ENCODE measurements at places on chromosomes 13 and 19.

DNA sequence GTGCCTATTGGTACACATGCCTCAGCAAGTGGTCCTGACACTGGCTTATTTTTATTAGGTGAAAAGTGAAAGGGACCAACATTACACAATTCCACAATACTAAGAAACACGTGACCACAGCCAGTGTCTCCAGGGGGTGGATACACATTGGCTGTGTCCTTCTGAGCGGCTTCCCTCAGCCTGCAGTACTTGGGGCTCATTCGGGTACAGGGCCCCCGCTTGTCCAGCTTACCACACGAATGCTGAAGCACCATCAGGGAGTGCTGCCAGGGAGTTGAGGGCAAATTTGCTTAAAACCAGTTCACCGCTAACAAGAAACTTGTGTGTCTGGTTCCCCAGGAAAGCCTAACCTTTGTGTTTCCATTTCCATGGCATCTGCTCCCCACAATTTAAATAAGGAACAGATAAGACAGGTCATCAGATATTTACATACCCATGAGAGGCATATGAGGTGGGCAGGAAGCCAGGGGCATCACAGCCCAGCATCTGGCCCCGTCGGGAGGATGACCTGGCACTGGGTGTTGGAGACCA is 23.3 kb downstream of the PBX4 start:
- DNase-seq, result no peak

DNA sequence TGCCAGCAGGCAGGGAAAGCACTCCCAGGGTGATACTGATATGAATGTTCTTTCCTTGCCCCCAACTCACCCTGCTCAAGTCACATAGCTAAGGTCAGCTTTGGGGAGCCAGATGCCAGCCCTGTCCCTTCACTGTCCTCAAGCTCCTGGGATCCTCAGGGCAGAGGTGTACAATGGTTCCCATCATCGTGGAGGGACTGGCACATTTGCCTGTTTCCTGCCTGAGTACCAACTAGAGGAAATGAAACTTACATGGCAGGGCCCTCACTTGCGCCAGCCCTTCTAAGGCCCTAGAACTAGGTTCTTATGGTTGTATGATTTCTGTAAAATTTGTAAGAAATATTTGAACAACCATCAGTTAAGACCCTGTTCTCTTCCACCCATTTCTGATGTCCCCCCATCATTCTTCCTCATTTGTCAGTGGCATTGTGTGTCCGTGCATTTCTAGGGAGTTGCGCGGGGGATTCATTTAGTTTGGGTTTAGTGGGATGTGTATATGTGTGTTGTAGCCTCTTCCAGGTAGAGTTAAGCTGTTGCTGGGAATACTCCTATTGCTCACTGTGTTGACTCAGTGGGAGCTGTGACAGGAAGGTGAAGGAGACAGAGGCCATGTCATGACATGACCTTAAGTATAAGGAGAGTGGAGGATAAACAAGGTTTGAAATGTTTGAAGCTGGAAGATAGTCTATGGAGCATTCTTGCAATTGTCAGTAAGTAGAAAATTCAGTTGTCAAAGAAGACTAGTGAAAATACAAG is 41.3 kb upstream of the RCBTB2 start:
- no peak for DNase-seq

DNA sequence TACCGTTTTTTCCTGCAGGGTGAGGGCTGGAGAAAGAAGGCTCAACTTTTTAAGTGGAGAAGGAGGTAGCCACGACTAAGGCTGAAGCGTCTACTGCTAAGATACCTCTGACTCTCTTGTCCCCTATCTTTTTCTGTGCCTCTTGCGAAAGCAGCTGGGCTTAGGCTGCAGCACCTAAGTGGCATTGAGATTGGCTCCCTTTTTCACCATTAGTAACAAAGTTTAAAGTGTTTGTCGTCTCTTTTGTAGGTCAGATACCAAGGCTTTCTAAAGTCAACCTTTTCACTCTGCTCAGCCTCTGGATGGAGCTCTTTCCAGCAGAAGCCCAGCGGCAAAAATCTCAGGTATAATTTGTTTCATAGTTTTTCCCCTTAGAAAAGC is 887 bp downstream of the CDADC1 start:
- DNase-seq, result no peak

DNA sequence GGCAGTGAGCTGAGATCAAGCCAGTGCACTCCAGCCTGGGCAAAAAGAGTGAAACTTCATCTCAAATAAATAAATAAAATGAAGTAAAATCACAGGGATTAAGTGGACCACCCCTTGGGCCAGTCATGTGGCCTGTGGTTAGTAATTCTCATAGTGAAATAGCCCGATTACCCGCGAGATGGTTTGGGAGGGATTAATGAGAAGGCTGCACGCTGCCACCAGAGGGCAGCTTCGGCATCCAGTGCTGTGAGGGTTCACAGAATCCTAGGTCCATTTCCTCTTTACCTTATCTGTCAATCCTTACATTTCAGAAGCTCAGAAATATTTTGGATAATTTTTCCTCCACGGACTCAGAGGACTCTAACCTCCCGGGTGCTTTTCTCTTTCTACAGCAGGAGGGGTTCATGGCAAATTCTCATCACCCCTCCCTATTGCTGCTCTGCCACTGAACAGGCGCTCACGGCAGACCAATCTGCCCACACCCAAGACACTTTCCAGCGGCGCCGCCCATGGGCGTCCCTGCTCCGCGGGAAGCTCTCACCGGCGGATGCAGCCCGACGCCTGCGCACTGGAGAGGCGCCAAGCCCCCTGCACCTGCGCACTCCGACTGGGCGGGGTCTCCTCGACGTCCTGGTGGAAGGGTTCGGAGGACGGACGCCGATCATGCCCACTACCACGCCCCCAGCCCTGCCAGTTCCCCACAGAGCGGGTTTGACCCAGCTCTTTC is 11.0 kb downstream of the ZNF835 start:
- no peak for DNase-seq

DNA sequence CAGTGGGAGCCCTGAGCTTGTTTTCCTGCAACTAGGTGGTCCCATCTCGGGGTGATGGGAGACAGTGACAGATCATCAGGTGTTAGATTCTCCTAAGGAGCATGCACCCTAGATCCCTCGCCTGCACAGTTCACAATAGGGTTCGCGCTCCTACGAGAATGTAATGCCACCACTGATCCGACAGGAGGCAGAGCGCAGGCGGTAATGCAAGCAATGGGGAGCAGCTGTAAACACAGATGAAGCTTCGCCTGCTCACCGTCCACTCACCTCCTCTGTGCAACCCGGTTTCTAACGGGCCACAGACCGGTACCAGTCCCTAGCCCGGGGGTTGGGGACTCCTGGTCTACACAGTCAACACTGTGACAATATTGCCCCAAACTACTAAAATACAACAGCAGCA is 38.8 kb downstream of the CARD8 start:
- DNase-seq, result no peak

GRCh38 chr19:281156-281853 is 9.9 kb downstream of the PLPP2 start:
- no peak for DNase-seq

DNA sequence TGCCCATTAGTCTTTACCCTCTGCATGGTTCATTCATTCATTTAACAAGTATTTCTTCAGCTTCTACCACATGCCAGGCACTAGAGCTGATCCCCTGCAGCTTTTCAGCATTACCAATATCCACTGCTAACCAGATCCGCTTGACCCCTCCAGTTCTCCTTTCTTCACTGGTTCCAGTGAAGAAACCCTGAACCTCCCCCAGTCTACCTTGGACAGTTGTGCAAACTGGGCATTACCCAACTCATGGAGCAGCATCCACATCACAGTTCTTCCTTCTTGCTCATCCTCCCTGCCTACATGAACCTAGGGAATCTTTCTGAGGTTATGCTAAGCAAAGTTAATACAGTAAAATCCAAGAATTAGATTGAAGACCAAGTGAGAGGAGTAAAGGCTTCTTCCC is 78.7 kb upstream of the SERP2 start:
- no peak for DNase-seq

GRCh38 chr19:29191005-29191404 is 21.9 kb downstream of the UQCRFS1 start:
- DNase-seq, result no peak

GRCh38 chr13:84187626-84188025 is 305.4 kb upstream of the SLITRK1 start:
- DNase-seq, result no peak

DNA sequence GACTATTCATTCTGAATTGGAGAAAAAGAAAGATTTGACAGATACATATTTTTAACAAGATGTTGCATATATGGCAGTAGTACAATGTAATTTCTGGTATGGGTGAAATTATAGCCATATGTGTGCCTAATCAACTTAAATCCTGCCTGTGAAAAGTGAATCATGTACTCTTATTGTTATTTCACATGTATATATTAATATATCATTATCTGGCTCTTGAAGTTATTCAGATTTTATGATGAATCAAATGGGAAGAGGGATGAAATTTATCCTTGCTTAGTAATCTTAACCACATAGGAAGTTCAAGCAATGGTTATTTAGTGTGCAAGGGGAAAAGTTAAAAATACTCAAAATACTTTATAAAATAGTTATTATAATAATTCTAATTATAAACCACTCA is 80.5 kb downstream of the GPC6 start:
- no peak for DNase-seq

- DNase-seq, result no peak
Measured at GRCh38 chr19:1609103-1609396, 3.8 kb upstream of the UQCR11 start.

DNA sequence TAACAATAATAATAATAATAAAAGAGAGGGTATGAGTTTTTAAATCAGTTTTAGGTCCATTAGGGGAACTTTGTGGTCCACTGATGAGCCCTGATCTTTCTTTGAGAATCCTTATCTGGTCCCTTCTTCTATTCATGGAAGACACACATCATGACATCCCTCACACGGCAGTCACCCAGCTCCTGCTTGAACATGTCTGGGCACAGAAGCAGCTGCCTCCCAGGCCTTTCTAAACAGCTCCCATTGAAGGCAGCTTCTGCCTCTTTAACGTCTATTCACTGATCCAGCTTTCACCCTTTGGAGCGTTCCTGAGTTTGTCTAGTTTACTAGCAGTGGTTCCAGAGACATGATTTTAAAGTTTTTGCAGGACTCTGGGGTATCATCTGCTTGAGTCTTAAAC is 42.6 kb upstream of the STK24 start:
- DNase-seq, result no peak

GRCh38 chr19:13599681-13600080 is 93.4 kb upstream of the CACNA1A start:
- DNase-seq, result no peak

DNA sequence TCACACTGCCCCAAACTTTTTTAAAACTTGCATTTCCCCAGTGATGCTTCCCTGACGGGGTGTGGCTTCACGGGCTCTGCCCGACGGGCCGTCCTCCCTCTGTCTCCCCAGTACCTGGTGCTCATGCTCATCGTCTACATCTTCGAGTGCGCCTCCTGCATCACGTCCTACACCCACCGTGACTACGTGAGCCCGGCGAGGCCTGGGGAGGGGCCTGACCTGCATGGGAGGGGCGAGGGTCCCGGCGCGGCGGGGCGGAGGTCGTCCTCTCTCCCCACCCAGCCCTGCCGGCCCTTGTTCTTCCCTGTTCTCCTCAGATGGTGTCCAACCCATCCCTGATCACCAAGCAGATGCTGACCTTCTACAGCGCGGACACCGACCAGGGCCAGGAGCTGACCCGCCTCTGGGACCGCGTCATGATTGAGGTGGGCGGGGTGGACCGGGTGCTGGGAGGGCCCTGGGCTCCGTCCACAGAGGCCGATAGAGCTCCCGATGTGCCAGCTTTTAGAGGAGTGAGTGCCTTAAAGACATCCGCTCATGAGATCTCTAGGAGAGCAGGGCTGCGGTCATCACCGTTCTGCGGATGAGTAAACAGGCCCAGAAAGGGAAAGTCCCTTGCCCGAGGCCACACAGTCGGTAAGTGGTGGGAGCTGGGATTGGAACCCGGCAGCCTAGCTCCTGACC is 6.9 kb downstream of the UPK1A start:
- no peak for DNase-seq

GRCh38 chr13:50127726-50128291 is 112.6 kb downstream of the KCNRG start:
- no peak for DNase-seq

- no peak for DNase-seq
Measured at GRCh38 chr19:52991484-52991883, 22.2 kb upstream of the ERVV-1 start.

DNA sequence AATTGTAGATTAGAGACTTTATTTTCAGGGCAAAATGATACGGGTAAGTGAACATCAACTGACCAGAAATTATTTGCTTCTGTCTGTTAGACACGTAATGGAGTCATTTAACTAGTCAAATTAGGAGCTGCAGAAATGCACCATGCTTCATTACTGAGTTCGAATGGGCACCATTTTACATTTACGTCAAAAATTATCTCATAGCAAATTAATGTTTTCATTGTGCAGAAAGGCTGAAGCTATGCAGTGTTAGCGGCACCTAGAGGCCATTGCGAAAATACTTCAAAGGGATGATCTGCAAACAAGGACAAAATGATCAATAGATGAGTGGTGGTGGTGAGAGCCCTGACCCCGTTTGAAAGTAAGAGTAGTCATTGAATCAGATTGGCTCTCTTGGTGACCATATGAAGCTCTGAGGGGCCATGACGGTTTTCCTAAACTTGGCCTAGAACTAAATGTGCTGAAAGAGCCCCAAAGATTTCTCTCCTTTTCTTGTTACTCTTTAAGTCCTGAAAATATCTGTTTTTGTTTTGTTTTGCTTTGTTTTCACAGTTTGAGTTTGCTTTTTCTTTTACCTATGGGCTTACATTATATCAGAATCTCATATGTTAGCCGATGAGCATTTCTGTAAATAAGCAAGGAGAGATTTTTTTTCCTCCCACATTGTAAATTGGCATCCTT is 277.9 kb downstream of the ZNF536 start:
- no peak for DNase-seq

DNA sequence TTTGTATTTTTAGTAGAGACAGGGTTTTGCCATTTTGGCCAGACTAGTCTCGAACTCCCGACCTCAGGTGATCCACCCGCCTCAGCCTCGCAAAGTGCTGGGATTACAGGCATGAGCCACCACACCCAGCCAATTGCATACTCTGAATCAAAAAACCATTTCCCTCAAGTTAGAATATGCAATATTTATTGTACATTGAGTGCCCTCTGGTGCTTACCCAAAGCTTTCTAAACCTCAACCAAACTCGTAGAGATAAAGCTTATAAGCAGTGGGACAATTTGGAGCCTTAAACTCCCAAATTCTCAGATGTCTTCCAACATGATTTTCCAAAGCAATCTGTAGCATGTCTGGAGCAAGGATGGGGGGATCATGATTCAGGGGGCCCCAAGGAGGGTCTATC is 22.4 kb downstream of the RFXAP start:
- DNase-seq, result no peak

Measured in NCI-H2081 treated with DMSO at 0.1 percent for 48 hours (cell line).